ENCODE measurements at places on chromosomes 5 and 9.
A peak's percentile ranks its signal among the peaks of the same experiment; 100 is the strongest.

DNA sequence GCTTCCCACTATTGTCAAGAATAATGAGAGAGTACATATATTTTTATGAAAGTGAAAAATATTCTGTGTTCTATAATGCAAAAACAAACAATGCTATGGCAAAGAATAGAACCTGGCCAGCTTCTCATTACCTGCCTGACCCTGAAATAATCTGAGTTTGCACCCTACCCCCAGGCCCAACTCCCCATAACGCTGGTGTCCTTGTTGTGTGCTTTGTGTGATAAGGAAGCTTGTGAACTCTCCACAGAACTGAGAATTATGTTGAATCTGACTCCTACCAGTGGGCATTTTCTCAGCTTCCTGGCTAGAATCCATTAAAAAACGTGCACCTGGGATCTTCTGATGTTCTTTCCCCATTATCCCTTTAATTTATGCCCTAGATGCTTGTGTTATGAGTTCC is 178.0 kb upstream of the GNA14 start:
- no peak for DNase-seq

- no peak for DNase-seq
These were observed 74.5 kb downstream of the DOCK8 start for GRCh38 chr9:289121-289520.

- peak; percentile 49 for DNase-seq
These were observed 343 bp downstream of the KIAA0825 start for GRCh38 chr5:94618029-94618492.

DNA sequence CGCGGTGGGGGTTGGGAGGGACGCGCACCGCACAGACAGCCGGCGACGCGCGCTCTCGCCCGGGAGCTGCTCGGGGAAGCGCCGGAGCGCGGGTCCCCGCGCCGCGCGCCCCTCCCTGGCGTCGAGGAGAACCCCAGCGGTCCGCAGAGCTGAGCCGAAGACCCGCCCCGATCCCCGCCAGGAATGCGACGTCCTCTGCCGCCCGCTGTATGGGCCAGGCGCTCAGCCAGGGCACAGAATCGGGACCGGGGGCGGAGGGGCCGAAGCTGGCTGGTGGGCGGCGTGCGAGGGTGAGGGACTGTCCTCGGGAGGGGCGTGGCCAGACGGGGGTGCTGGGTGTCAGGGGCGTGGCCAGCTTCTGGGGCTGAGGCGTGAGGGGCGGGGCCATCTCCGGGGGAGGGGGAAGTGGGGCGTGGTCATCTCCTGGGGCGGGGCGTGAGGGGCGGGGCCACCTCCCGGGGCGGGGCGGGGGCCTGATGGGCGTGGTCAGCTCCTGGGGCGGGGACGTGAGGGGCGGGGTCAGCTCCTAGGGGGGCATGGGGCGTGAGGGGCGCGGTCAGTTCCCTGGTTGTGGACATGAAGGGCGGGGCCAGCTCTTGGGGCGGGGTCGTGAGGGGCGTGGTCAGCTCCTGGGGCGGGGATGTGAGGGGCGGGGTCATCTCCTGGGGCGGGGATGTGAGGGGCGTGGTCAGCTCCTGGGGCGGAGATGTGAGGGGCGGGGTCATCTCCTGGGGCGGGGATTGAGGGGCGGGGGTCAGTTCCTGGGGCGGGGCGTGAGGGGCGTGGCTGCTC is 965 bp downstream of the PTGDS start:
- peak; percentile 77 for DNase-seq

DNA sequence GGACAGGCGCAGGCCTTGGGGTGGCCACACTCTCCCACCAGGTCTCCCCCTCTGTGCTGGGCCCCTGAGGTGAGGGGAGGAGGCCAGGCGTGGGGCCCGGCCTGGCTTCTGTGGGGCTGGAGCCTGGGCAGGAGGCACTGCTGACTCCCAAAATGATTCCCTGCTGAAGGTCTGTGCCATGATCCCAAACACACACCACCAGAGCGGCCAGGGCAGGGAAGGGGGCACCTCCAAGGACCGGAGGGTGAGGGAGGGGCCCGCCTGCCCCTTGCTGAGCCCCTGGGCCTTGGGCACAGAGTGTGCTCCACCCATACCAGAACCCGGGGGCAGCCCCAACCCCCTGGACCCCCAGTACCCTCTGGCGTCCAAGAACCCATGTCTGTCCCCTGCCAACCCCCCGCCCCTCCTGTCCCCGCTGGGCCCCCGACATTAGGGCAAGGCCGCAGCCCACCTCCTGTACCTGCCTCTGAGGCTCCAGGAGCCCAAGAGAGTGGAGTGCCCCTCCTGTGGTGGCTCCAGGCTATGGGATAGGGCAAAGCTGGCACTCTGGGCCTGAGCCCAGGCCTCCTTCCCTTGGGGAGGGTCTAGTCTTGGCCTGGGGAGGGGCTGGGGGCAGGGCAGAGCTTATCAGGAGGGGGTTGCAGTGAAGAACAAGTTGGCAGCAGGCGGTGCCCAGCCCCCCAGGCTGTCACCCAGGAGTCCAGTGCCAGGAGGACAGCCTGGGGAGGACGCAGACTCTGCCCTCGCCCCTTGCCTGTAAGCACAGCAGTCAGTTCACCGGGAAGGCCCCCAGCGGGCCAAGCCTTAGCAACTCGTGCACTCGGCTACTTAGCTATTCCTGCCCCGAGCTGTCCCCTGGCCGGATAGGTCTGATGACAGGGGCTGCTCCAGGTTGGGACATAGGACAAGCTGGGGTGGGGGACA is 2.6 kb upstream of the EGFL7 start:
- DNase-seq: no peak

DNA sequence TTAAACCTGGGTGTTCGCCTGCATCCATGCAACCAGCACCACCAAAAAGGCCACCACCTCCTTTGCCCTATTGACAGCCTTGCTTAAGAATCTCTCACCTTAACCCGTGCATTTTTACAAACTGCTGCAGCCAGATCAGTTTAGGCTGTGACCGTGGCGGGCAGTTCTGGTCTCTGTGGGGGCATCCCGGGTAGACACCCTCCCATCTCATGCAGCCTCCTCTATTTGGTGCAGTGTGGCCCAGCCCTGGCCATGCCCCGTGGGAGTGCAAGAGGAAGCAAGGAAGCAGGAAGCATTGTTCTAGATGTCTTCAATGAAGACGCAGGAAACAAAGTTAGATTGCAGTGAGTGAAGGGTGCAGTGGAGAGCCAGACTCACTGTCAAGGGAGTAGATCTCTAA is 108.8 kb upstream of the MVB12B start:
- DNase-seq: no peak

- no peak for DNase-seq
These were observed 858 bp upstream of the SOWAHA start for GRCh38 chr5:132812123-132812765.

- no peak for DNase-seq
These were observed 52.7 kb downstream of the ADAMTSL1 start for GRCh38 chr9:18526685-18527084.

GRCh38 chr5:13990896-13991295 is 46.4 kb upstream of the DNAH5 start:
- no peak for DNase-seq

DNA sequence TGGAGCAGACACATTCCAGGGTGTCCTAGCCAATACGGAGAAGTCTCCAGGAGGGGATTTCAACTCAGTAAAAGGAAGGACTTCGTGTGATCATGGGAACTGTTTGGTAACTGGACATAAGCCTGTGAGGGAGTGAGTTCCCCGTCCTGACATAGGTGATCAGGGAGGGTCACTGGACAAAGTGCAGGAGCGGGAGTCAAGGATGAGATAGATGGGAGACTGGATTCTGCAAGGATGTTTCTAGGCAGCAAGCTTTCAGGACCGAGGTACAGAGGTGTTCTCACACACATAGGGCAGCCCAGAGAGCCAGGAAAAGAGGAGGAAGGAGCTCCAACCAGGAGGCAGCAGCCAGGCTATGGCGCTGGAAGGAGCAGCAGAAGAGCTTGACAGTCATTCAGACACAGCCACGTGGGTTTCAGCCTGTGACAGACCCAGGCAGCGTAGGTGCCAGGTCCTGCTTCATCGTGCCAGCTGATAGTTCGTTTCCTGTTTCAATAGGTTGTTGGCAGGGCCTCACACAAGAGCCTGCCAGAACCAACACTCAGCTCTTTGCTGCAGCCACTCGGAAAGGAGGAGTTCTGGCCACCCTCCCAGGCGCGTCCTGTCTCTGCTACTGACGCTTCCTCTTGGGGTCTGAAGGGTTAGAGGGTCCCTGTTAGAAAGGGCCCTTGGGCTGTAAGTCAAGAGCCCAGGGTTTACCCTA is 84.1 kb downstream of the AMBP start:
- no peak for DNase-seq

- no peak for DNase-seq
These were observed 597.8 kb upstream of the CLINT1 start for GRCh38 chr5:158456756-158457155.

GRCh38 chr9:129714511-129715061 is 38.3 kb downstream of the PTGES start:
- DNase-seq: no peak

GRCh38 chr5:39587675-39588074 is 162.9 kb upstream of the DAB2 start:
- DNase-seq: no peak

DNA sequence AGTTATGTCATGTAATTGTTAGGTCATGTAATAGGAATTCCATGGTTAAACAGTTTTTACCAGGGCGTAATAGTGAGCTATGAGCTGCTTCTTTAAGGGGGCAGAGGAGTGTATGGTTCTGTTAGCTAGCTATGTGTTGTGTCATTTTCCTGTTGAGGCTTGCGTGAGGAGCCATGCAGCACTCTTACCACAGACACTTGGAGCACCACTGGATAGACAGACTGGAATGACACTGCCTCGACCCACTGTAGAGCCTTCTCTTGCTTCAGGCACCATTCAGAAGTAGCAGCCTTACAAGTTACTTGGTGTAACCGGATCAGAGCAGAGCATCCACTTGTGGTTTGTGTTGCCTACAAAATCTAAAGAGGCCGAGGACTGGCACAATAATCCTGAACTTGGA is 28.3 kb upstream of the STOM start:
- DNase-seq: no peak
